ENCODE measurements at places on chromosomes 3 and 15.

GRCh38 chr3:79097964-79098660 lies 669.7 kb downstream of the ROBO1 start:
- no peak for DNase-seq

DNA sequence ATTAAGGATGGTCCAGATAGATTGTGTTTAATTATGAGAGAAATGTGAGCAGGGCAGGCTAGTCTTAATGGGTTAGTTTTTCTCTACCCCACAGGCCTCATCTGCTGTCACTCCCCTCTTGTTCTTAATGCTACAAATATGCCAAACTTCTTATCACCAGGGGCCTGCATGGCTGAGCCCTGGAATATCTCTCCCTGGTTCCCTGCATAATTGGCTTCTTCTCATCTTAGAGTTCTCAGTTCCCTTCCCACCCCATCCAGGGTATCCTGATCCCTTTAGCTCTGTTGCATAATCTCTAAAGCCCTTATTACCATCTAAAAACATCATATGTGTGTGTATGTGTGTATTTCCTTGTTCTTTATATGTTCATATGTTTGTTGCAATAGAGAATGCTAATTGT lies 279.6 kb downstream of the LSAMP start:
- DNase-seq: no peak

DNA sequence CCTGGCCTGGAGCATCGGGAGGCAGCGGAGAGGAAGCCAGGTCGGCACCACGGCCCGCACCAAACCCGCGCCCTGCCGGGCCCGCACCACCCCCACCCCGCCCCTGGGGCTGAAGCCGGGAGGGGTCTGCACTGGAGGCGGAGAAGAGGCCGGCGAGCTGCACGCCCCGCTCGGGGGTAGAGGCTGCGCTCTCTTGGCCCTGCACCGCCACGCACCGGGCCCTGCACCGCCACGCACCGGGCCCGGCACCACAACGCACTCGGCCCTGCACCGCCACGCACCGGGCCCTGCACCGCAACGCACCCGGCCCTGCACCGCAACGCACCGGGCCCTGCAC lies 41.4 kb downstream of the MUC20 start:
- DNase-seq: no peak

- no peak for DNase-seq
Observed at GRCh38 chr3:4850211-4850927, 128.9 kb upstream of the BHLHE40 start.

GRCh38 chr3:129583289-129583688 lies 23.2 kb downstream of the PLXND1 start:
- no peak for DNase-seq

- no peak for DNase-seq
Observed at GRCh38 chr15:26870346-26870745, 3.5 kb downstream of the GABRA5 start.

DNA sequence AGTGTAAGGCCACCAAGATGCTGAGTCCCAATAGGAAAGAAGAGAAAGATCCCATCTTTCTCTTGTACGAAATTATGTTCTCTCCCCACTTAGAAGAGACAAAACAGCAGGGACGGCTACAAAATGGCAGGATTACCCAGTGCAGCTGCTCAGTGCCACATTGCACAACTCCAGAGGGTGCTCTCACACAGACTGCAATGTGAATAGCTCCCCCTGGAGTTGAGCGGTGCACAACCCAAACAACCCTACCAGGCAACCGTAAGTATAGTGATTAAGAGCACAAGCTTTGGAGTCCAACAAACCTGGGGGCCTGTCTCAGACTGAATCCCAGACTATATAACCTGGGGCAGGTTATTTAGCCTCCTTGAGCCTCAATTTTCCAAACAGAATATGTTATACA lies 3.1 kb upstream of the BHLHE40 start:
- DNase-seq: peak; percentile 50

- no peak for DNase-seq
Observed at GRCh38 chr15:70357453-70357852, 259.7 kb upstream of the TLE3 start.

GRCh38 chr3:116701070-116701469 lies 8.5 kb upstream of the TUSC7 start:
- DNase-seq: no peak

- no peak for DNase-seq
Observed at GRCh38 chr3:177104299-177104992, 92.8 kb downstream of the TBL1XR1 start.

- no peak for DNase-seq
Observed at GRCh38 chr3:144496141-144496835, 524.7 kb downstream of the DIPK2A start.

GRCh38 chr3:12512534-12513118 lies 28.3 kb downstream of the TSEN2 start:
- DNase-seq: no peak

DNA sequence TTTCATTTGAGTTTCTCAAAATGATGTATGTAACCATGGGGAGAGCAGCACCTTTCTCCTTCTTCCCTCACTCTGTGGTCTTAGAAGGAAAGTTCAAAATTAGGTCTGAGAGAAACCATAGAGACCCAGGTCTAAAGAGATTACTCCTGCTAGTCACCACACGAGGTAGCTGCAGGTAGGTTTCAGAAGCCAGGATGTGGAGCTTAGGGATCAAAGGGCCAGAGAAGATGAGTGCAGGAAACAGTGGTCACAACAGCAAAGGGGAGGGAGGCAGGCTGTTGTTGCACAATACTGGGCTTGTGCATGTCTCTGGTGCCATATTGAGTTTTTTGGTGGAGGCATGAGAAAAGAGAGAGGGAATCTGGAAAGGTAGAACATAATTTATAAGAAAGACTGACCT lies 583.6 kb downstream of the AGBL1 start:
- DNase-seq: no peak

GRCh38 chr3:58633157-58633865 lies 33.3 kb downstream of the FAM3D start:
- DNase-seq: no peak

DNA sequence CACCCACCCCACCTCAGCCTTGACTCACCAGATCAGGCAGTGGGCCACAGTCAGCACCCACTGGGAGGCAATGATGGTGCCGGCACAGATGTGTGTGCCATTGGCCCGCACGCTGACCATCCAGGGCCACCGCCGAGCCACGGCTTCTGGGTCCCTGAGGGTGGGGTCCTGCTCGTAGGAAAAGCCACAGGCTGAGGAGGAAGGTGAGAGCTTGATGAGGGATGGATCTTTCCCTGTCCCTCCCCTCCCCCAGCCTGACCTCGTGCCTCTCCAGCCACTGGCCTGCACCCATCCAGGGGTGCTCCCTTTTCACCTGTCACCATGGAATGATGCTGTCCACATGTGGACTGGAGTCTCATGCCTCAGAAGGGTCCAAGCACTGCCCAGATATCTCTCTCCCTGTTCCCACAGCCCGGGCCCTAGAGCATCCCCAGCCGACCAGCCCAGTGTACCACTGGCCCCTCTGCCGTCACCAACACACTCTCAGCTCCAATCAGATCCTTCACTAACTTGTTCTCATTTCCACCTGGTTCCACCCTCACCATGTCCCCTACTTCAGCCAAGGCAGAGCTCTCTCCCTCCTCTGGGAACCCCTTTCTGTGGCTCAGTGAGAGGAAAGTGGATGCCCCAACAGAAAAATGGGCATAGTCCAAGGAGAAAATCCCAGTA lies 2.0 kb downstream of the PRSS50 start:
- DNase-seq: no peak

DNA sequence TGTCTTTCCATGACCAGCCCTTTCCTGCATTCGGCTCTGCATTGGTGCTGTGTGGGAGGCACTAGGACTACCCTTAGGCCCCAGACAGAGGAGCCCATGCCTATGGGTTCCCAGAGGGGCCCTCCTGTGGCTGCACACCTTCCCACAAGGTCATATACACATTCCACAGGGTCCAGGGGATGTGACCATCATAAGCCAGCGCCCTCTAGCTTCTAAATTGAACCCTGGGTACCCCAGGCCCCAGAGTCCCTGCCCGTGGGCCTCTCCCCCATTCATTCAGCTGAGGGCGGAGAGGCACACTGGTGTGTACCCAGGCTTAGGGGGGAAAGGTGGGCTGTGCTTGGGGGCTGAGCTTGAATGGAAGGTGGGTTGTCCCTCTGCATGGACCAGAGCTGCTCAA lies 10.2 kb upstream of the SLC6A6 start:
- no peak for DNase-seq

- DNase-seq: no peak
Observed at GRCh38 chr15:76150513-76150912, 90.7 kb downstream of the TMEM266 start.

GRCh38 chr3:52454938-52455282 lies 494 bp upstream of the NISCH start:
- DNase-seq: no peak

GRCh38 chr3:120909602-120909878 lies 1.5 kb downstream of the STXBP5L start:
- no peak for DNase-seq

DNA sequence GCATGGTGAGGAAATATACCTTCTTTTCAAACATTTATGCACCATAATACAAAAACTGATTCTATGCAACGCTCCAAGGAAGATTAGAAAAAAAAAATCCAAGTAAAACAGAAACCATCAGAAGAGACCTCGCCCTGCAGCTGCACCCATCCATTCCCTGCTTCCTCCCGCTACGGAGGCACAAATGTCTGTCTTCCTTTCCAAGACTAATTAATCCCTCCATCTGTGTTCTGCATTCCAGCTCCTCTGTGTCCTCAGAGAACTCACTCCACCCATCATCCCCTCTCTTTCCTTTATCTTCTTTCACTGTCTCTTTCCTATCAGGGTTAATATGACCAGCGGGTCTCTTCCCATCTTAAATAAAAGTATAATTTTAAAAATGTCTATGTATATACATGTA lies 196.1 kb downstream of the ADAMTSL3 start:
- DNase-seq: no peak

GRCh38 chr3:117853923-117854668 lies 1144.5 kb downstream of the TUSC7 start:
- DNase-seq: no peak

- no peak for DNase-seq
Observed at GRCh38 chr3:69438476-69438875, 52.6 kb upstream of the FRMD4B start.

GRCh38 chr3:14915636-14916222 lies 31.7 kb upstream of the NR2C2 start:
- DNase-seq: no peak

- DNase-seq: no peak
Observed at GRCh38 chr3:197026481-197026866, 3.1 kb downstream of the MELTF start.

GRCh38 chr3:194654443-194654842 lies 17.5 kb downstream of the LSG1 start:
- no peak for DNase-seq

GRCh38 chr3:155560594-155560993 lies 184.3 kb downstream of the PLCH1 start:
- no peak for DNase-seq
